Osteoblast (primary cell): ENCODE measurements at places on chromosomes 12 and 14. TPM values are rescaled to one million over a fixed set of nuclear protein-coding genes. Genes with fewer than 3 reads are reported as not detected.
A peak's percentile ranks its signal among the peaks of the same experiment; 100 is the strongest.

DNA sequence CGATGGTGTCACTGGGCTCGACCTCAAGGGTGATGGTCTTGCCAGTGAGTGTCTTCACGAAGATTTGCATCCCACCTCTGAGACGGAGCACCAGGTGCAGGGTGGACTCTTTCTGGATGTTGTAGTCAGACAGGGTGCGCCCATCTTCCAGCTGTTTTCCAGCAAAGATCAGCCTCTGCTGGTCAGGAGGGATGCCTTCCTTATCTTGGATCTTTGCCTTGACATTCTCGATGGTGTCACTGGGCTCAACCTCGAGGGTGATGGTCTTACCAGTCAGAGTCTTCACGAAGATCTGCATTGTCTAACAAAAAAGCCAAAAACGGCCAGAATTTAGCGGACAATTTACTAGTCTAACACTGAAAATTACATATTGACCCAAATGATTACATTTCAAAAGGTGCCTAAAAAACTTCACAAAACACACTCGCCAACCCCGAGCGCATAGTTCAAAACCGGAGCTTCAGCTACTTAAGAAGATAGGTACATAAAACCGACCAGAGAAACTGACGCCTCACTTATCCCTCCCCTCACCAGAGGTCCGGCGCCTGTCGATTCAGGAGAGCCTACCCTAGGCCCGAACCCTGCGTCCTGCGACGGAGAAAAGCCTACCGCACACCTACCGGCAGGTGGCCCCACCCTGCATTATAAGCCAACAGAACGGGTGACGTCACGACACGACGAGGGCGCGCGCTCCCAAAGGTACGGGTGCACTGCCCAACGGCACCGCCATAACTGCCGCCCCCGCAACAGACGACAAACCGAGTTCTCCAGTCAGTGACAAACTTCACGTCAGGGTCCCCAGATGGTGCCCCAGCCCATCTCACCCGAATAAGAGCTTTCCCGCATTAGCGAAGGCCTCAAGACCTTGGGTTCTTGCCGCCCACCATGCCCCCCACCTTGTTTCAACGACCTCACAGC is 717 bp downstream of the UBC start:
- DNase-seq, result no peak

GRCh38 chr12:77469578-77470333 is 360.9 kb upstream of the NAV3 start:
- no peak for DNase-seq

LMNTD1 gene
- total RNA-seq, result not detected in 2 replicates

RTL1 gene
- not detected in 2 replicates for total RNA-seq

DNA sequence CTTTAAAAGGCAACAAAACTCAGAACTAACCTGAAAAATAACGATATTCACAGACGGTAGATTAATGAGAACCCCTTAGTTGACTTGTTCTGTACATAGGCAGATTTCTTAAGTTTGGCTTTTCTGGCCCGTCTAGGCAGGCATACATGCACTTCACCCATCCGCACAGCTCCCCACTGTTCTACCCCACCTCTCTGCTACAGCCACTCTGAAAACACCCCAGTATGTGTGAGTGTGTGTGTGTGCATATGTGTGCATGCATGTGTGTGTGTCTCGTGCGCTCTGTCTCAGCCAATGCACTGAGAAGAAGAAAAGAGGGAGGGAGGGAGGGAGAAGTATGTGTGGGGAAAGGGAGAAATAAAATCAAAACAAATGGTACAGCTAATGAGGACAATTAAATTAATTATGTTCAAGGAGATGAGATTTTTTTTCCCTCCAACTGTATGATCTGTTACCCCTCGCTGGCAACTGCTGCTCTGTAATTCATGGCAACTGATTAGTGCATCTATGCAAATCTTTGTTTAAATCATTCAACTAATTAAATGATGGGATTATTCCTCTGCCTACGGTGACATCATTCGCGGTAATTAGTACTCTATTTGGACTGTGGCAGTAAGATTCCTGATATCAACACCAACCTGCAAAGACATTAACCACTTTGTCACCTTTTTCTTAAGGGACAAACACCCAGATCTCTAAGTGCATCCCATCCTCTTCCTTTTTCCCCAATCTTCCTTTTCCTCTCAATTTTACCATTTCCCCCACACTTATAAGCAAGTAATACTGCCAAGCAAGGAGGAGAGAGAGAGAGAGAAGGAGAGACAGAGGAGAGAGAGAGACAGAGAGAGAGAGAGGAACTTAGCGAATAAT is 2.2 kb upstream of the LMO3 start:
- peak; percentile 9 for DNase-seq

OR6C2 gene
- not detected in 2 replicates for total RNA-seq

DNA sequence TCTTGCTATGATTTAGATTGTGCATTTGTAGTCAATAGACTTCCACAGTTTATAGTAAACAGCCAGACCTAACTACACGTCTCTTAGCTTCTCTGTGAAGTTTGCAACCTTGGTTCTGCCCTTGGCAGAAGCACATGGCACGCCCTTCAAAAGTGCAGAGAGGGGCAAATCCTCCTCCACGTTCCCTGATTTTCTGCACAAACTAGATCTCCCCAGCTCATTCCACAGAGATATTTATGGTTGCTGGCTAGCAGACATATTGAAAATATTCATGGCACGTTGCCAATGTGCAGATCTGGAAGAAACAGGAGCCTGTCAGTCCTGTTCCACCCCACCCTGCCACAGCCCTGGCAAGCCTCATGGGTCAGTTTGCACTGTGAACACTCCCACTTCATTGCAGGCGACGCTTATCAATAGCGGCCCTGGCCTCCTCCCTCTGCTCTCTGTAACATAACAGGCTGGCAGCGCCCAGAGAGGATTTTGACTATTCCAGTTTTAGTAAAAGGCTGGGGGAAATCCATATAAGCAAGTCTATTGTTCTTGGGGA is 6.5 kb upstream of the LGALS3 start:
- DNase-seq, result no peak

DNA sequence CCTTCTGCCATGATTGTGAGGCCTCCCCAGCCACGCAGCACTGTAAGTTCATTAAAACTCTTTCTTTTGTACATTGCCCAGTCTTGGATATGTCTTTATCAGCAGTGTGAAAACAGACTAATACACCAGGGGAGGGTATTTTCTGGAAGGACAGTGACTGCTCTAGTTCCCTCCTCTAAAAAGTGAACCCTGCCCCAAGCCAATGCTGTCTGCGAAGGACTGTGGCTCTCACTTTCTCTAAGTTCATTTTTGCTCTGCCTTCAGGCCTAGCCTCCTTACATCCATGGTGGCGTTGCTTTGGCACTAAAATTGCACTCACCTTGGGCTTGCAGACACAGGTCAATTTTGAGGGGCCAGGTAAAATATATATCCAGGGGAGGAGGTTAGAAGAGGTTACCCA is 323.0 kb downstream of the VRK1 start:
- DNase-seq, result no peak

GRCh38 chr12:21971344-21971743 is 30.1 kb upstream of the ABCC9 start:
- DNase-seq, result peak; percentile 15

GLI1 gene
- 0.29 and 0.36 TPM in 2 replicates for total RNA-seq

GRCh38 chr14:105420101-105420973 is 710 bp downstream of the MTA1 start:
- peak; percentile 94 for DNase-seq

- DNase-seq, result peak; percentile 37
These were observed 58.0 kb downstream of the TMTC1 start for GRCh38 chr12:29725587-29726320.

DNA sequence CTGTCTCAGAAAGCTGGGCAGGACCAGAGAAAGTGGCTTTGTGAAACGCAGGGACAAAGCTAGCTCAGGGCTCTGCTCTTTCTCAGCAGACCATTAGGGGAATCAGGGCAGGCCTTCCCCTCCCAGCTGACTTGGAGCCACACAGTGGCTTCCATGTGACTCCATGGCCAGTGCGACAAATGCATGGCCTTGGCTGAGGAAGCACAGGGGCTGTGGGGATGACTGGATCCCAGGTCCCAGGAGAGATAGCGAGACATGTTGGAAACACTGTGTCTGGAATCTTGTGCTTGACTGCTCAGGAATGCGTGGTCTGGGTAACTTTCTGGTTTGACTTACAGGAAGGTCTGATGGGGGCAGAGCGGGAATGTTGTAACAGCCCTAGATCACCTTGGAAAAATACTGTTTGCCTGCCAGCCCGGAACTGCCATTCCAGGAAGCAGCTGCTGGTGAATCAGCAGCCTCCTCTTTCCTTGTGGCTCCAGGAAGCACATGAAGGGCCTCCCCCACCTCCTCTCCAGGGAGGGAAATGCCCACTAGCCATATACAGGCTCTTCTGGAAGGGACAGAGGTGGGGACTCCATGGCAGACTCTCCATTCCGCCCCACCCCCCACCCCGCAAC is 133.5 kb upstream of the HIF1A start:
- peak; percentile 76 for DNase-seq

CPNE8 gene
- 20.6 and 23.9 TPM in 2 replicates for total RNA-seq

EIF2S3B gene
- 2.5 and 2.9 TPM in 2 replicates for total RNA-seq

DNA sequence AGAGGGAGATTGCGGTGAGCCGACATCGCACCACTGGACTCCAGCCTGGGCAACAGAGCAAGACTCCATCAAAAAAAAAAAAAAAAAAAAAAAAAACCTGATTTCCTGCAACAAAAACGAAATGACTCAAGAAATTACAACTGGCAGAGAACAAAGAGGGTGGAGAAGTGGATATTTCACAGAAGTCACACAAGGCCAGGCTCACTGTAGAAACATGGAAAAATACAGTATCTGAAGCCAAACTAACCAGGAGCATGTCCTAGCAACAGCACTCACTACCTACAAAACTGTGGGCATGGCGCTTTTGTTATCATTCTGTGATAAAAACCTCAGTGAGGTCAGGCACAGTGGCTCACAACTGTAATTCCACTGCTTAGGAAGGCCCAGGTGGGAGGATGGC is 11.7 kb upstream of the MMP17 start:
- peak; percentile 18 for DNase-seq

CLEC4E gene
- total RNA-seq, result not detected in 2 replicates

DNA sequence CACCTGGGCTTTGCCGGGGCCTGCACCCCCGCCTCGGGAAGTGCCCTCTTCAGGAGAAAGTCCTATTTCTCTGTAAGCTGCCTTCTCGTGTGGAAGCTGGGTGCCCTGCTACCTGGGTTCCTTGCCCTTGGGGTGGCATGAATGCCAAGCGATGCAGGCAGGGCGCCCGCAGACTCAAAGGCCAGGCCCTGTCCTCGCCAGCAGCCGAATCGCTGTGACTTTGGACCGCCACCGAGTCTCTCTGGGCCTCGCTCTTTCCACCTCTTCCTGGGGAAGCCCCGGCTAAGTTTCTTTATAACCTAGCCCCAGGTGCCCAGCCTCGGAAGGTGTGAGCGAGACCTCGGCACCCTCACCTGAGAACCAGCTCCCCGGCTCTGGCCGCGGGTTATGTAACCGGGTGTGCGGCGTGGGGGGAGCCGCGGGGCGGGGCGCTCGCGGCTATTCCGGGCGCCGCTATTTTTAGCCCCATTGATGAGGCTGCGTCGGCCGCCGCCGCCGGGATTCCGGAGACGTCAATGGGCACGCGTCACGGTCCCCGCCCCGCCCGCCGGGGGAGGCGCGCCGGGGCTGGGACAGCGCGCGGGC is 14.6 kb upstream of the NR4A1 start:
- peak; percentile 99 for DNase-seq

DNA sequence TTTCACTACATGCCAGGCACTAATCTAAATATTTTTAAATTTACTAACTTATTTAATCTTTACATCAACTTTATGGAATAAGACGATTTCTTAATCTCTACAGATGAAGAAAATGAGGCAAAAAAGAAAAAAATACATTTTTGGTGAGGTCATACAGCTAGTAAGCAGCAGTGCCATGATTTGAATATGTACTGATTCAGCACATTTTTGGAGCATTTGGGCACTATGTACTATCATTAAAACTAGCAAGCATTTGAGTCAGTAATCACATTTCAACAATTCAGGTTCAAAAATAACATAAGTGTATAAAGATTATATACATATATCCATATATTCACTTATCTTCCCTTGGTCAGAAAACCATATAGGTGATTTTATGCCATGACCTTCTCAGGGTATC is 124.4 kb upstream of the TMTC1 start:
- DNase-seq, result no peak

FAR2 gene
- 7.7 and 10.5 TPM in 2 replicates for total RNA-seq

GRCh38 chr14:74959596-74960180 is 4.3 kb upstream of the PGF start:
- DNase-seq, result no peak

GRCh38 chr12:120041386-120042231 is 52.6 kb downstream of the BICDL1 start:
- DNase-seq, result no peak

DNA sequence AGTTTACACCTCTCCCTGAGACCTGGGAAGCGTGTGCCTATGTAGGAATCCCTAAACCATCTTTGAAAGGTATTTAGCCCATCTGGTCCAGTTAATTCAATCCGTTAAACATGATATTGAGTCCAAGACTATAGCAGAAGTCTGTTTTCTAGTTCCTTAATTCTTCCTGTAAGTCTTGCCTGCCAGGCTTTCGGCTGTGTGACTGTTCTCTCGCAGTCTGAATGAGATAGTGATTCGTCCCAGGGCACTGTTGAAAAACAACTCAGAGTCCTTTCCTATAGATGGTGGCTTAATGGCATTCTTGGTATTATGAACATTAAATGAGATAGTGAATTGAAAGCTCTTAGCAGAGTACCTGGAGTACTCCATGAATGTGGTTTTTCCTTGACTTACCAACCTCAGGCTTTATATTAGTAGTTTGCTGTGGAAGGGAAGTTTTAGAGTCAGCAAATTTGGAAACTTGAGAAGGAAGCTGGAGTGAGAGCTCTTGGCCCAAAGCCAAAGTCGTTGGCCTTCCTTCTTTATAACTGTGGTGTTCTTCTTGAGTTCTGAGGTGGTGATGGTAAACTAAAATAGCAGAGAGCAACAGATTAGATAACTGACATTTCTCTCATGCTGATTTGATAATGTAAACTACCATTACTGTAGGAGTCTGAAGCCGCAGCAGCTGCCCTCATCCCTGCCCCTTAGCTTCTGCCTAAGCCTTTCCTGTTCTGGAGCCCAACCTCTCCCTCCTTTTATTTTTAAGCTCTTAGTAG is 76.5 kb downstream of the TGFB3 start:
- no peak for DNase-seq

DNA sequence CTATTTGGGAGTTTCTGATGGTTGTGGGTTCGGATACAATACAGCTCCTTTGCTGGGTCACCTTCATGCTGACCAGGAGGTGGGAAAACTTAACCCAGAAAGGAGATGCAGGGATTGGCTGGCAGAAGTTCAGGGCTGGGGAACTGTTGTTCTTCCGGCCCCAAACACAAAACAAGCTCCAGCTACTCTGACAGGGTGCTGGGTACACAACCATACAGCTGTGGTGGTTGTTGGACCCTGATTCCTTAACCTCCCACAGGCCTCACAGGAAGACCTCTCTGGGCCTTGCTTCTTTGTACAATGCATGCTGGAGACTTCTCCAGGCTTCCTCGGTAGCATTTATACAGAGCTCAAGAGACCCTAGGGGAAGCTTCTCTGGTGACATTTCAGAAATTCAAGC is 47.6 kb downstream of the CPM start:
- no peak for DNase-seq

CARMIL3 gene
- total RNA-seq, result not detected in 2 replicates

GRCh38 chr12:48795550-48796455 is 6.9 kb upstream of the ADCY6 start:
- DNase-seq, result peak; percentile 95

GRCh38 chr12:108191086-108191485 is 62.0 kb downstream of the WSCD2 start:
- DNase-seq, result no peak
